ENCODE measurements at places on chromosomes 5 and 9. TPM values are rescaled to one million over a fixed set of nuclear protein-coding genes. Genes with fewer than 3 reads are reported as not detected.

SOX30 gene
- 0.15 TPM for total RNA-seq

CCDC192 gene
- not detected for total RNA-seq

GKAP1 gene
- 0.74 TPM for total RNA-seq

MSMP gene
- total RNA-seq: 0.28 TPM

- no peak for DNase-seq
Observed at GRCh38 chr5:97545446-97545845, 362.4 kb upstream of the RIOK2 start.

DNA sequence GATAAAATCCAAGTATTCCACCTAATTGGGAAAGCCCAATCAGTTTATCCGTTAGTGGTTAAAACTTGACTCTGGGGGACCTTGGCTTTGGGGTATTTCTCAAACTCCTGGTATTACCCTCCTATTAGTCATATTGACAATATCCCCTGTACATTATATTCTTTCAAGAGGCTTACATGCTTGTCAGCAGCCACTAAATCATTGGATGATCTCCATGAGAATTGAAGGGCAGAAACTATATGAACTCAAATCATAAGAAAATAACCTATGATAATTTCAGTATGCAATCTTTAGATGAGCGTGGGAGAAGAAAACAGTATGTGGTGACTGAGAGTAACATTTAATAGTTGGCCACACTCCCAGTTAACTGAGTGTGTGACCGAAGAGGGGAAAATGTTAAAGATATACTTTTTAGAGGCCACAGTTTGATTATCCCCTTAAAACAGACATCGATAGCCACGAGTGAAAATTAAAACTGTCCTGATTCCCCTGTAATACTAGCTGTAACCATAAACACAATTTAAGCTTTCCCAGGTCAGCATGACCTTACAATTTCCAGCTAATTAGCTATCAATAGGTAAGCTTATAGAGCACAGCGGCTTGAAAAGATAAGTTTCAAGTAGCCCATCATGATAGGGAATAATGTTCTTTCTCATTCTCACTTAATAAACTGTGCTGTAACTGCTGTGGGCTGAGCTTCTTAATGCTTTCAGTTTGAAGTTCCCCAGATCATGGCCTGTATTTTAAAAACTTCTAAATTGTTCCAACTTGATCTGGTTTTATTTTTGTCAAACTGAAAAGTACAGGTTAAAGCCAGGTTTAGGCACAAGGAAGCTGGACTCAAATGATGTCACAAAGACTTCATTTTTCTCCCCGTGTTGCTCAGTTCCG, 58.6 kb downstream of the PUM3 start:
- DNase-seq: no peak

GRCh38 chr9:106718936-106719335, 144.0 kb upstream of the ZNF462 start:
- DNase-seq: no peak

DNA sequence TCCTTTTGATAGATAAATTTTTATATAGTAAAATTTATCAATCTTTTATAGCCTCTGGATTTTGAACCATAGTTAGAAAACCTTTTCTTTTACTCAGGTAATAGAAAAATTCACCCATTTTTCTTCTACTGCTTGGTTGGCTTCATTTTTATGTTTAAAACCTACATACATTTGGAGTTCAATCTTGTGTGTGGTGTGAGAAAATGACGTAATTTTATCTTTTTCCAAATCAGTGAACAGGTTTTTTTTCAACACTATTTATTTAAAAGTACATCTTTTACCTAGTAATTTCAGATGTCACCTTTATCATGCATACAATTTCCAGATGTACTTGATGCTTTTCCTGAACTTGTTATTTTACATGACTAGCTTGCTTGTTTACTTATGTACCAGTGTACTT, 200.2 kb downstream of the TRIM36 start:
- DNase-seq: no peak

- no peak for DNase-seq
Observed at GRCh38 chr9:95077766-95078370, 239.6 kb downstream of the FANCC start.
